ENCODE measurements at places on chromosomes 6 and 20. TPM values are rescaled to one million over a fixed set of nuclear protein-coding genes. Genes with fewer than 3 reads are reported as not detected.

- no peaks in the 10 kb centered on the region for H3K36me3 ChIP-seq
- no peaks in the 10 kb centered on the region for H3K4me1 ChIP-seq
- no peak overlapping the region for H3K27ac ChIP-seq
- no peaks in the 10 kb centered on the region for H3K27me3 ChIP-seq
- H3K4me3 ChIP-seq: no peak overlapping the region
These were observed 41.4 kb upstream of the MLN start for GRCh38 chr6:33845031-33845745.

DNA sequence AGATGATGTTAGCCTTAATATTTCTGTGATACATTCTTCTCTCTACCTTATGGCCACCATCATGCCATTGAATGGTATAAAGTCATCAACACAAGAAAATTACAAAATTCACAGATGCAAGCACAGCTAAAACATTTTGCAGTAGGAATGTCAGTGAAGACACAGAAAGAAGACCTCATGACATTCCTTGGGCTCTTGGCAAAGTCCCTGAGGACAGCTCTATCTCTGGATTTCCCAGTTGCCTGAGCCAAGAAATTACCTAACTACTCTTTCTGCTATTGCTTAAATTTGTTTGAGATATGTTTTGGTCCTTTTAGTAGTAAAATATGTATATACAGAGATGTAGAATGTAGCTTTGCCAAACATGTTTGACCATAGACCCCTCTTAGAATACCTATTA lies 201.0 kb upstream of the STXBP5 start:
- no peak for DNase-seq
- no peaks in the 10 kb centered on the region for H3K36me3 ChIP-seq
- H3K27me3 ChIP-seq: no peaks in the 10 kb centered on the region
- no peak overlapping the region for H3K27ac ChIP-seq

PI3 gene
- not detected for total RNA-seq

GRCh38 chr6:28443112-28443773 lies at the start of gene ZSCAN23:
ZSCAN23 (minus strand) TSS chr6:28443491; CDS start chr6:28436266, 7,225 bp downstream.
- H3K36me3 ChIP-seq: no peaks in the 10 kb centered on the region
- DNase-seq: no peak
- no peak within 1 kb of the TSS for H3K27ac ChIP-seq
- no peaks in the 10 kb centered on the region for H3K4me1 ChIP-seq
- peak within 1 kb of the TSS; percentile 83 for H3K4me3 ChIP-seq
- no peaks in the 10 kb centered on the region for H3K27me3 ChIP-seq

DNA sequence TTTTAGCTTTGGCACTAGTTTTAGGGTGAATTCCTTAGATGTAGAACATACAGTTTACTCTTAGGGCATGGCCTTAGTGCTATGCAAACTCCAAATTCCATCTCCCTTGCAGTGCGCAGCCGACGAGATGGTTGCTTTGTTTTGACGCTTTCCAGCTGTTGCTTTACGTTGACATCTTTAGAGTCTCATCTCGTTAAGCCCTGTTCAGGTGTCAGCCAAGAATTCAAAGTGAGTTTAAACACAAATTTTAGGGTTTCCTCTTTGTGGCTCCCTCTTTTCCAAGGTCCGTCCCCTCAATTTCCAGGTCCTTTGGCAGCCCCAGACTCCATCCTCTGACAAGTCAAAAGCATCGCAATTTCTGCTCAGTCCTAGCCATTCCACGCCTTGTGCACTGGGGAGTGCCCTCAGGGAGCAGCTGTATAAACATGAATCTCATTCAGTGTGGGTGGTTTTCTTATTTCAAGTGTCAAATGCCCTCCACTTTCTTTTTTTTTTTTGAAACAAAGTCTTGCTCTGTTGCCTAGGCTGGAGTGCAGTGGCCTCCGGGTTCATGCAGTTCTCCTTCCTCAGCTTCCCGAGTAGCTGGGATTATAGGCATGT lies 14.1 kb upstream of the MAK start:
- H3K27ac ChIP-seq: no peak overlapping the region
- no peaks in the 10 kb centered on the region for H3K4me1 ChIP-seq
- no peak overlapping the region for H3K4me3 ChIP-seq
- H3K36me3 ChIP-seq: no peaks in the 10 kb centered on the region
- H3K27me3 ChIP-seq: no peaks in the 10 kb centered on the region
- DNase-seq: no peak

RAET1L gene
- total RNA-seq: not detected

DNA sequence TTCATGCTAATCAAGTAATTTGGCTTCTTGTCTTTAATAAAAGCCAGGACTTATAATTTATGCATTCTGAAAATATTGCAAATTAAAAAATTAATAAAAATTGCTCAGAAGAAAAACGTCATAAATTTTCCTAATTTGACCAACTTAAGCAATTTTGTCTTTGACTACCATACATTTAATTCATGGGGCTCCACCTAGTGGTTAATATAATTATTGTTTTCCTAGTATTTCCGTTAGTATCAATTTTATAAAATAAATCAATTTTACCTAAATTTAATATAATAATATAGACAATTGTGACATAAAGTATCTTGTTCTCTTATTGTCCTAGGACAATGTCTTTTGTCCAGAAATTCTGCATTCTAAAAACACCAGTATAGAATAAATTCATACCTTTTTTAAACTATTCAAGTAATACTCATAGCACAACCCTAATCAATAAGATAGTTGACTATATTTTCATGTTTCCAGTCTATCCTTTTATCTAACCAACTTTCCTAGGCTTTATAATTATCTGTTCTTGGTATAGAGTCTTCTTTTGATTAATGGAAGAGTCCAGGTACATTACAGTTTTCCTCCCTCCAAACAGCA lies 319.9 kb downstream of the TRDN start:
- H3K4me3 ChIP-seq: no peak overlapping the region
- H3K36me3 ChIP-seq: no peaks in the 10 kb centered on the region
- H3K27ac ChIP-seq: no peak overlapping the region
- no peaks in the 10 kb centered on the region for H3K4me1 ChIP-seq
- no peaks in the 10 kb centered on the region for H3K27me3 ChIP-seq

GRCh38 chr6:112227411-112227810 lies 27.0 kb downstream of the LAMA4 start:
- H3K36me3 ChIP-seq: no peaks in the 10 kb centered on the region
- DNase-seq: no peak
- peak overlapping the region; percentile 47 for H3K27ac ChIP-seq
- H3K4me3 ChIP-seq: no peak overlapping the region
- H3K4me1 ChIP-seq: peaks cover 3% of the 10 kb centered on the region

DNA sequence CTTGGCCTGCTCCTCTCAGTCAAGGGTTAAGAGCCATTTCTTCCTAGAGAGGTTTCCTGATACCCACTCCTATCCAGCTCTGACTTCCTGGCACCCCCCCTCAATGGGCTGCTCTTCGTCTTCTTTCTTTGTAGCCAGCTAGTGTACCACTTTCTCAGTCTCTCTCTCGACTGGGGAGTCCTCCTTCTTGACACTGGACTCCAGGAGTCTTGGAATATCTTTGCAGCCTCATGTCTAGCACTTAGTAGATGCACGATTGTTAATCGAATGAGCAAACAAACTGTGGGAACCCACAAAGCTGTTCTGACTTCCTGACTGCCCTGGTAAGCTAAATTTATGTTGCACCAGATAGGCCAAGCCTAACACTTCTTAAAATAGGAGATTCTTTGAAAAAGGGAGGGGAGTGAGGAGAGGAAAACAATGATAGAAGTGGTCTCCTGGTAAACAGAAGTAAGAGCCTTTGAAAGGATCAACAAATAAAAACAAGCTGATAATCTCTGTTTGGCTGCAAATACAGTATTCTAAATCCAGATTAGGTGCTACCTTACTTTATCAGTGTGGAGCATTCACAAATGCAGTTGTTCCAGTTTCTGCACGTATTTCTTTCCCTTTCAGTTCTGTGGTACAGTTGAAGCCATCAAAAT lies 160.1 kb upstream of the CITED2 start:
- peak overlapping the region; percentile 24 for H3K4me3 ChIP-seq
- H3K4me1 ChIP-seq: peaks cover 9% of the 10 kb centered on the region
- H3K27ac ChIP-seq: peak overlapping the region; percentile 71
- H3K27me3 ChIP-seq: no peaks in the 10 kb centered on the region
- H3K36me3 ChIP-seq: no peaks in the 10 kb centered on the region

GRCh38 chr6:37552267-37552666 lies 52.6 kb upstream of the CCDC167 start:
- no peaks in the 10 kb centered on the region for H3K27me3 ChIP-seq
- peaks cover 16% of the 10 kb centered on the region for H3K4me1 ChIP-seq
- no peak overlapping the region for H3K4me3 ChIP-seq
- no peaks in the 10 kb centered on the region for H3K36me3 ChIP-seq
- no peak for DNase-seq

GSTA3 gene
- total RNA-seq: not detected

LTB gene
- not detected for total RNA-seq

DNA sequence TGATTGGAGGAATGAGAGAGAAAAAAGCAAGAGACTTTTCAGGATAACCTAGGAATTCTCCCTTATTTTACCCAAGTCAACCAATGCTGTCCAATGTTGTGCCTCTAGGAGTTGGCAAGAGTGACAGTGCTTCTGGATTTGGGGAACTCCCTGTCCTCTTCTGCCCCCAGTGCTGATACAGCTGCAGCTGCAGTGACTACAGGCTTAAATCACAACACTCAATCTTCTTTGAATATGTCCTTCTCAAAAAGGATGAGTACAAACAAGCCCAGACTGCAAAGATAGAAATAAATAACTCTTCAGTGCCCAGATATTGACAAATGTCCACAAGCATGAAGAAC lies 141.0 kb upstream of the COL21A1 start:
- H3K27me3 ChIP-seq: no peaks in the 10 kb centered on the region
- no peaks in the 10 kb centered on the region for H3K36me3 ChIP-seq
- peaks cover 4% of the 10 kb centered on the region for H3K4me1 ChIP-seq

DNA sequence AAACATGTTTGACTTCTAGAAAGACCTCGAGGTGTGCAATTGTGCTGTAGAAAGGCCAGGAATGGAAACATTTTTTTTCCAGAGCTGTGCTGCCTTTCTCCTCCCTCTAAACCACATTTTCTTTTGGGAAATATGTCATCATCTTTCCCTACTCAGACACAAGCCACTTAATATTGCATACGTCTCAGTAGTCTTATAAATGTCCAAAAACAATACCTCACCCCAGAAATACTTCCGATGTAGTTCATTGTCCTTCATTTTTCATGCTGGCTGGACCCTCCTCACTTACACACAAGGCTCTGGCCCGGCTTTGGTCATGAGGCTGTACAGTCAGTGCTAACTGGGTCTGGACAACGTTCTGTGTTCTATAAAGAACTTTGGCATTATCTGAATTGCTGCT lies 126.4 kb downstream of the SCML4 start:
- H3K36me3 ChIP-seq: no peaks in the 10 kb centered on the region
- H3K27ac ChIP-seq: no peak overlapping the region

FAM217B gene
- 2.6 TPM for total RNA-seq

GRCh38 chr6:88077305-88077704 lies 29.7 kb downstream of the SPACA1 start:
- H3K27me3 ChIP-seq: no peaks in the 10 kb centered on the region
- no peaks in the 10 kb centered on the region for H3K4me1 ChIP-seq
- DNase-seq: no peak
- H3K27ac ChIP-seq: no peak overlapping the region
- no peaks in the 10 kb centered on the region for H3K36me3 ChIP-seq

ID1 gene
- total RNA-seq: 3,326 TPM

CTAGE9 gene
- not detected for total RNA-seq

CD93 gene
- total RNA-seq: 206 TPM

DNA sequence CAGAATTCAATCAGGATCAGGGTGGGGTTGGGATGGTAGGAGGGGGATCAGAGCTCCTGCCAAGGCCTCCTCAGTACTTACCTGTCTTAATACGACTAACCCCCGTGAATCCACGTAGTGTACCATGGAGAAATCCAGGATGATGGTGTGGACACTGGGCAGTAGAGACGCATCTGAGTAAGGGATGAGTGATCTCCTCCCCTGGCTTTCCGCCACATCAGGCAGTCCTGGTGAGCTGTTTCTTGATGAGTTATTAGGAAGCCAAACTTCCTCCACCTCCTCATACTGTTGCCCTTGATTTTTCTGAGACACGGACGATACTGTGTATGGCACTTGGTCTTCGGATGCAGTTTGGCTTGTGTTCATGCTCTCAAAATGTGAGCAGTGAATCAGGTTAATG lies 34.2 kb upstream of the SRPK1 start:
- no peaks in the 10 kb centered on the region for H3K4me1 ChIP-seq
- no peak overlapping the region for H3K27ac ChIP-seq
- no peaks in the 10 kb centered on the region for H3K27me3 ChIP-seq

DNA sequence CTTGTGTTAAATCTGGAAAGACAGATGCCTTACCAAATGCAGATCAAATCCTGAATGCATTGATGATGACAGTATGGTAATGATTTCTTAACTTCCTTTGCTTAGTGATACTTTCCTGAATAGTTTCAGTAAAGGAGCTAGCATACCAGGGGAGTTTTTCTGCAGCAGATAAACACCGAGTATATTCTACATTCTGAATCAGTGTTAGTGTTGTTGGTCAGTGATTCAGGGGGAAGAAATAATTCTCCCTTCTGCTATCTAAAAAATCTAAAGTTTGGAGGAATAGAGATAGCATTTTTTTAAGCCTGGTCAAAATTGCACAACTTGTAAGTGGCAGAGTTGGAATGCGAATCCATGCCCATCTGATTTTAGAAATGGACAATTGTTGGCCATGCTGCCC lies 512.2 kb upstream of the MARCKS start:
- no peaks in the 10 kb centered on the region for H3K36me3 ChIP-seq
- H3K4me1 ChIP-seq: no peaks in the 10 kb centered on the region
- DNase-seq: no peak
- no peaks in the 10 kb centered on the region for H3K27me3 ChIP-seq

- H3K4me3 ChIP-seq: no peak overlapping the region
- no peak for DNase-seq
- H3K27ac ChIP-seq: no peak overlapping the region
- H3K27me3 ChIP-seq: no peaks in the 10 kb centered on the region
- no peaks in the 10 kb centered on the region for H3K36me3 ChIP-seq
These were observed 255.7 kb upstream of the THEMIS start for GRCh38 chr6:128156321-128157111.

BPIFB2 gene
- total RNA-seq: not detected

DNA sequence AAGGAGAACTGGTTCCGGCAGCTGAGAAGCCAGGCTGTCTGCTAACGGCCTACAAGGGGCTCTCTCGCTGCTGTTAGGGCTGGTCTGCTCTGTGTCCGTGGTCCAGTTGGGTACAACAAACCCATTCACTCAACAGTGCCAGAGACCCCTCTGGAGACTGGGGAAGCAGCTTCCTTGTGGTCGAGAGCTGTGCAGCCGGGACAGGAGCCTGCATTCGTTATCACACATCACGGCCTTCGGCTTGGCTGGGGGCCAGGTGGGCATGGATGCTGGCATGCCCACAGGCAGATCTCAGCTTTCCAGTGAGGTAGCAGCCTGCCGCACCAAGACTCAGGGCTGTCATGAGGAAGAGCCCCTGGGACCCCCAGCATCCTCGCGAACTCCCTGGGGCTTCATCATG lies 124.7 kb downstream of the PREX1 start:
- peaks cover 7% of the 10 kb centered on the region for H3K36me3 ChIP-seq
- peak; percentile 82 for DNase-seq
- no peaks in the 10 kb centered on the region for H3K27me3 ChIP-seq
- H3K4me3 ChIP-seq: peak overlapping the region; percentile 33
- H3K4me1 ChIP-seq: peaks cover 22% of the 10 kb centered on the region
